Muscle of leg (tissue), 16 donors: ENCODE measurements at places on chromosomes 16 and 17. TPM values are rescaled to one million over a fixed set of nuclear protein-coding genes. Genes with fewer than 3 reads are reported as not detected.

The NAGLU gene
- total RNA-seq = 17.1 TPM

GRCh38 chr16:87457709-87458423 is 35.0 kb downstream of the ZCCHC14 start:
- DNase-seq = no peak

DNA sequence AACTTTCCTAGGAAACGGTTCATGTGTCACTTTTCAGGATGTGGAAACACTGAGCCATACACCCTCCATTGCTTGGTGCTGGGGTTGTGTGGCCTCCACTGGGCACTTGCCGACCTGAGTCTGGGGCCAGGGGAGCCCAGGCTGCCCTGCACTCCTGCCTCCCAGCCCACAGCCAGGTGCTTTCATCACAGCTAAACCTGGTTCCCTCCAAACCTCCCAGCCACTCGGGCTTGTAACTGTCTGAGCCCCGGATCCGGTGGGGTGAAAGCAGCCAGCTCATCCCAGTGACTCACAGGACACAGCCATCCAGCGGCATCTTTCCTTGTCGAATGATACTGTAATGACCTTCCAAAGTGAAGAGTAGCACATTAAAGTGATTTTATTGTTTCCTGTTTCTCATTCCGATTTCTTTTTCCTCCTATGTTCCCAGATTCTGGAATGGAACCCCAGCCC is 19.8 kb downstream of the CARHSP1 start:
- DNase-seq = no peak

GRCh38 chr16:23836404-23837311 is 875 bp downstream of the PRKCB start:
- peak; percentile 7 for DNase-seq

DNA sequence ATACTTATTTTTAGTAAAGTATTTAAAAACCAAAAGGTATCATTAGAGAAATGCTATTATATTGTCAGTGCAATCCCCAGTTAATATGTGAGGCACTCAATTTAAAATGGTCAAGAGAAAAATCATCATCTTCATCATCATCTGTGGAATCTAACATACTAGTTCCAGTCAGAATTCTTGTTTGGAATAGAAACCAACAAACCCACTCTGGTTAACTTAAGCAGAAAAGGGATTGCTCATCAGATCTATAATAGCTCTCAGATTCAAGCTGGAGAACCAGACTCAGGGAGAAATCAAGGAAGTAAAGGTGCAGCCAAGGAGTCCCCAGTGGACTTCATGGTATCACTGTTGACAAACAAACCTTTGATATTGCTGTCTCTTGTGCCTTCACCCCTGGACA is 43.7 kb upstream of the KCNJ16 start:
- no peak for DNase-seq

The NCOR1 gene
- total RNA-seq = 52.0 TPM

The VMP1 gene
- 52.0 TPM for total RNA-seq

The FSCN2 gene
- total RNA-seq = 2.8 TPM

GRCh38 chr17:72682605-72683004 is 409.9 kb downstream of the SLC39A11 start:
- DNase-seq = no peak
